NCI-H1092 treated with DMSO at 0.1 percent for 48 hours (cell line): ENCODE measurements at places on chromosomes 3 and 15.

DNA sequence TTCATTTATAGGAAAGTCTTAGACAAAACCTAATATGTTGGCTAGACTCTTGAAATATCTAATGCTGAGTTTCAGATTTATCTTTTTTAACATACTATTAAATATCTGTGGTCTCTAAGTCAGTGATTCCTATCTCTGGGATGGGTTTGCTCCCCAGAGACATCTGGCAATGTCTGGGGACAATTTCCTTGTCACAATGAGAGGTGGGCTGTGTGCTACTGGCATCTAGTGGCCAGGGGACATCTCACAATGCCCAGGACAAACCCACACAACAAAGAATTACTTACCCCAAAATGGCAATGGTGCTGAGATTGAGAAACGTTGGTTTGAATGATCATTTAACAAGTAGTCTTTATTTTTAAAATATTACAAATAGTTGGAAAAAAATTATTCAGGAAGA, 602.1 kb downstream of the MAGI1 start:
- DNase-seq = peak; percentile 1

GRCh38 chr3:31004025-31004678, 109.7 kb upstream of the GADL1 start:
- no peak for DNase-seq

- DNase-seq = no peak
Measured at GRCh38 chr3:194058753-194059152, 77.2 kb upstream of the HES1 start.

- DNase-seq = no peak
Measured at GRCh38 chr15:50778086-50778485, 12.6 kb upstream of the SPPL2A start.

- DNase-seq = no peak
Measured at GRCh38 chr15:38128341-38128781, 124.3 kb upstream of the SPRED1 start.

GRCh38 chr3:140143367-140144069, 208.5 kb downstream of the CLSTN2 start:
- no peak for DNase-seq

- no peak for DNase-seq
Measured at GRCh38 chr3:54274607-54275006, 152.3 kb downstream of the CACNA2D3 start.

GRCh38 chr3:23785097-23785645, 20.6 kb upstream of the UBE2E1 start:
- DNase-seq = no peak

GRCh38 chr3:121629601-121630000, 31.1 kb downstream of the HCLS1 start:
- DNase-seq = no peak

DNA sequence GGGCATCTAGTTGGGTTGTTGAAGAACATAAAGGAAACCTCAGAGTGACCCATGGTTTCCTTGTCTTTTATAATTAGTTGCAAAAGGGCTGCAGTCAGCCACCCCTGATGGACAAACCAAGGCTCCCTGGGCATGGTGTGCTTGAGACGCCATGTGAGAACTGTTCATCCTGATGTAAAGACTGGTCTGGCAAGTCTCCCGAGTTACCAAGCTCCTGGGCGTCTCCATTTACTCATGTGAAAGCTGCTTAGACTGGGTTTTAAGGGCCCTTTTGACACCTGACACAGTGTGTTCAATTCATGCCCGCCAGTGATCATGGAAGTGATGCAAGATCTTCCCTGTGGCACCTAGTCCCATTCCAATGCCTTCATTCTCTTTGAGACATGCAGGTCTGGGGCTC, 49.4 kb downstream of the GRK7 start:
- no peak for DNase-seq

DNA sequence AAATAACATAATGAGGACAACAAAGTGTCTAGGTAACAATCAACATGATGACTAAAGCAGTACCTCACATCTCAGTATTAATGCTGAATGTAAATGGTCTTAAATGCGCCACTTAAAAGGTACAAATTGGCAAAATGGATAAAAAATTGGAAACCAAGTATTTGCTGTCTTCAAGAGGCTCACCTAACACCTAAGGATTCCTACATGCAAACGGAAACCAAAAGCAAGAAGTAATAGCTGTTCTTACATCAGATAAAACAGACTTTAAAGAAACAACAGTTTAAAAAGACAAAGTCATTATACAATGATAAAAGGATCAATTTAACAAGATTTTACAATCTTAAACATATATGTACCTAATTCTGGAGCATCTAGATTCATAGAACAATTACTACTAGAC, 22.5 kb downstream of the CSNK1G1 start:
- DNase-seq = no peak

GRCh38 chr3:117235304-117235703, 525.7 kb downstream of the TUSC7 start:
- no peak for DNase-seq

DNA sequence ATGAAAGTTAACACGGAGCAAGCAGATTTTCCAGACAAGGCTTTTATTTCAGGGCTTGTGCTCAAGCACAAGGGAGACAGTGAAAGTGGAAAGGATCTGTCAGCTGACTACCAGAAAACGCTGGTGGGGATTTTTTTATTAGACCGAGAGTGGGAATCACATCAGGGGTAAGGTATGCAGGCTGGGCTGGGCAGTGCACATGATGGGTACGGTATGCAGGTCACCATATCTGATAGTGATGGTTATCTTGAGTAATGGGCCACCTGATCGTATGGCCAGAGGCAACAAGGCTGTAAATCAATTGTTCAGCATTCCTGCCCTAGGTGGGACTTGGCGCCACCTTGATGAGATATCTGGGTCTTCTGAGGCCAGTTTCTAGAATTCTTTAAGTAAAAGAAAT, 36.9 kb upstream of the PIAS1 start:
- no peak for DNase-seq

GRCh38 chr3:3074551-3075257, 35.5 kb downstream of the IL5RA start:
- no peak for DNase-seq

GRCh38 chr3:169237201-169237600, 426.3 kb downstream of the MECOM start:
- DNase-seq = no peak

DNA sequence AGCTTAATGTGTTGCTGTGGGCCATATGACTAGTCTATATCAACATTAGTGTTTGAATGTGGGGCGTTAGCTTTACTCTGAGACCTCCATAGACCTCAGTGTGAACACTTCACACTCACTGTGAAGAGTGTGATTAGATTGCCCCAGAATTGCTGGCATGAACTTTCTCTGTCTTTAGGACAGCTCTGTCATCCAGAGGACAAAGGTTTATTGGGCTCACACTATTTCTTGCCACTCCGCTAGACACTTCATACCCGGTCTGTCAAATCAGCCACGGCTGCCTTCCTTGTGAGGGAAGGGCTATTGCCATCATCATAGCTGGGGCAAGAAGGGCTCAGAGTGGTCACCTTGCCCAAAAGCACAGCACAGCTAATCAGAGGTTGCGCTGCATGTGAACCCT, 316.8 kb upstream of the NR2E3 start:
- no peak for DNase-seq

GRCh38 chr3:4515916-4516579, 22.9 kb downstream of the ITPR1 start:
- DNase-seq = no peak

- no peak for DNase-seq
Measured at GRCh38 chr3:140731440-140732119, 53.7 kb downstream of the TRIM42 start.

GRCh38 chr3:139935866-139936817, 1.2 kb downstream of the CLSTN2 start:
- peak; percentile 38 for DNase-seq

- DNase-seq = no peak
Measured at GRCh38 chr3:39249453-39250115, 30.3 kb downstream of the CX3CR1 start.

DNA sequence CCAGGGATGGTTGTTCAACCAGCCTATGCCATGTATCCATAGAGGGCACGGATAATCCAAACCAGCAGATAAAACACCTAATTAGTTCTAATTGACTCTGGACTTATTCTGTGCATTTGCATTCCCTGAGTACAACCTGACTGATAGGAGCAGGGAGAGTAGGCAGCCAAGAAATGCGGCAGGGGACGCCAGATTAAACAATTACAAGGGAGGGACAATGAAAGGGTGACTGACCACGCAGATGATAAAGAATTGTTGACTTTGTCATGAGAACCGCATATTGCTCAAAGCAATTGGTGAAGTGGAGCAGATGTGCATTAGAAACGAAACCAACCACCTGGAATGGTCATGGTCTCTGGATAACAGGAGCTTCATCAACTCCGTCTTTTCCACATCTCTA, 369.1 kb upstream of the FRG2C start:
- DNase-seq = peak; percentile 18

DNA sequence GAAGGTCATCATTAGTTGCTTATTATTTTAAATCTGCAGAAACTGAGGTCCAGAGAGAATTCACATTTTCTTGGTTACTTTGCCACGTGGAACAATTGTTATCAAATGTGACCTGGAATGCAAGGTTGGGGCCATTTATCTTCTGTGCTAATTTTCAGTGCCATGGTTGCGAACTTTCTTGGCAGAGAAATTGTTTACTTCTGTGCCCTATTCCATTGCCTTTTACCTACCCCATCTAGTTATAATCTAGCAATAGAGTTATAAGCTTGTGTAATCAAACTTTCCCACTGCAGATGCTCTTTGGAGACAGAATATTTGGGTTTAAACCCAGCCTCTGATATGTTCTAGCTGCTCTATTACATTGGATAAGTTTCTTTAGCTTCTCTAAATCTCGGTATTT, 242.9 kb downstream of the LPP start:
- no peak for DNase-seq

GRCh38 chr3:182323126-182323700, 470.1 kb upstream of the ATP11B start:
- no peak for DNase-seq
